ENCODE measurements at places on chromosomes 3 and 15. TPM values are rescaled to one million over a fixed set of nuclear protein-coding genes. Genes with fewer than 3 reads are reported as not detected.

DNA sequence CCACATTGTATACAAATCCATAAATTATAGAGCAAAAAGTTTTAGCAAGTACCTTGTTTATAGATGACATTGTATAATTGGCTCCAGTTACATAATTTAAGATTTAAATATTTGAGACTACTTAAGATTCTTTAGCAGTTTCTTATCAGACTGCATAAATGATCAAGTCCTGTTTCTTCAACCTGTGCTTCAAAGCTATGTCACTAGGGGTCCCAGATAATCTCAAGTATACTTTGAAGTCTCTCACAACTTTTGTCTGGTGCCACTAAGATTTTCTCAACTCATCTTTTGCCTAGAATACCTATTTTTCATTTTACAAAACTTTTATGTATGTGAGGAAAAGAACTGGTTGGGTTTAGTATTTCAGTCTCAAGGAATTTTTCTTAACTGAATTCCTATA, 205.5 kb downstream of the STAG1 start:
- no peak for DNase-seq

GRCh38 chr15:91936182-91936775, 82.8 kb downstream of the SLCO3A1 start:
- no peak for DNase-seq

GRCh38 chr15:61908241-61908640, 152.0 kb downstream of the VPS13C start:
- DNase-seq, result no peak

NRG4 gene
- total RNA-seq, result not detected

EPHA3 gene
- not detected for total RNA-seq

POLQ gene
- 0.66 TPM for total RNA-seq
